NCI-H2171 treated with DMSO at 0.1 percent for 48 hours (cell line): ENCODE measurements at places on chromosomes 5 and 9.
A peak's percentile ranks its signal among the peaks of the same experiment; 100 is the strongest.

GRCh38 chr5:142922223-142922952 is 152.2 kb downstream of the ARHGAP26 start:
- peak; percentile 62 for DNase-seq

DNA sequence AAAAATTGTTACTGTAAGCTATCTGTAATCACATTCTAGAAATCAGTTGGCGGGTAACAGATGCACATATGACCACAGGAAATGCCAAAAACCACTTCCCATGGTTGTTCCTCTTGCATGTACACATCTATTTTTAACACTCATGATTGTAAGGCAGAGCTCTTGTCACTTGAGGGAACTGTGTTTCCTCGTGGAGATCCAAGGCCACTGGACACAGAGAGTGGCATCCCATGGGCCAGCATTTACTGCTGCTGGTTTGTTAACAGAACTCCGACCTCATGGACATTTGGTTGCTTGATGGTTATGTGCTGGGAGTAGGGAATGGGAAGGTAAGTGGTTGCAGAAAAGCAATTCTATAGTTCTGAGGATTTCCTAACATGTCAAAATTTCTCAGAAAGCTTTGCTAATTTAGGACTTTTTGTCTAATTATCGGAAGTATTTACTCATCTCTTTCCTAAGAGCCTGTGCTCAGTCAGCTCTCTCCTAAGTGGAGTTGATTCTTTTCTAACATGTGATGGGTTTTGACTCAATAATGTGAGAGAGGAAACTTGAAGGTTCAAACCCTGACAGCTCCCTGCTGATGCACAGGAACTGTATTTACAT is 202.0 kb upstream of the NR3C1 start:
- no peak for DNase-seq

GRCh38 chr5:65262096-65262495 is 219.6 kb downstream of the ADAMTS6 start:
- no peak for DNase-seq

DNA sequence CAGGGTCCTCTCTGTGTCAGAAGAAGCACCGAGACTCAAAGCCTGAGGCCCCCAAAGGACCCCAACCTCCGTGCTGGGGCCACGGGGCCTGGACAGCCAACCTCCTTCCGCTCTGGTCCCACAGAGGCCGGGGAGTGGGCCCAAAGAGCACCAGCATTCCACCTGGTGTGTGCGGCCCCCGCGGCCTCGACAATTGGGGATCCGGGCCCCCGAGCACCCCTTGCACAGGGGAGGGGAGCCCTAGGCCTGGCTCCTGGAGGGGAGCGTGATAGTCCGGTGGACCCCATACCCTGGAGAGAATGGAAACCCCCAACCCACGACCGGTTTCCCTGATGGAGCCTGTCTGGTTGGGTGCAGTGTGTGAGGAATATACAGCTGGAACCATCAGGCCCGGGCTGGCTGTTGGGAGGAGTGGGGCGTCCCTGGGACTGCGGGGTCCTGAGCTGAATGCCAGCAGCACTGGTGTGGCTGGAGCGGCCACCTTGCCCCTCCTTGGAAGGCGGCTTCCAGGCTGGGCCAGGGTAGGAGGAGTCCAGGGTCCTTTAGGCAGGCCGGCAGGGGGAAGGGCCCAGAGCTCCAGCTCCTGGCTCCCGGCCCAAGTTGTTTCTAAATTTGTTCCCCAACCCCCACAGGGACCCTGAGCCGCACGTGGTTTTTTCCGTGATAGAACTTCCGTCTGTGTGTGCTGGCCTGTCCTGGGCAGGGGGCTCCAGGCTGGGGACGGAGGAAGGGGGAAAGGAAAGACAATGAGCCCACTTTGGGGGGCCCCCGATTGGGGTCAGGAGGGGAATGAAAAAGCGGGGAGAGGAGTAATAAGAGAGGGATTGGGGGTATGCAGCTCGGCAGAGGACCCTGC is 825 bp upstream of the TOR4A start:
- peak; percentile 70 for DNase-seq

- no peak for DNase-seq
Observed at GRCh38 chr9:128138001-128138400, 10.5 kb upstream of the PTGES2 start.

DNA sequence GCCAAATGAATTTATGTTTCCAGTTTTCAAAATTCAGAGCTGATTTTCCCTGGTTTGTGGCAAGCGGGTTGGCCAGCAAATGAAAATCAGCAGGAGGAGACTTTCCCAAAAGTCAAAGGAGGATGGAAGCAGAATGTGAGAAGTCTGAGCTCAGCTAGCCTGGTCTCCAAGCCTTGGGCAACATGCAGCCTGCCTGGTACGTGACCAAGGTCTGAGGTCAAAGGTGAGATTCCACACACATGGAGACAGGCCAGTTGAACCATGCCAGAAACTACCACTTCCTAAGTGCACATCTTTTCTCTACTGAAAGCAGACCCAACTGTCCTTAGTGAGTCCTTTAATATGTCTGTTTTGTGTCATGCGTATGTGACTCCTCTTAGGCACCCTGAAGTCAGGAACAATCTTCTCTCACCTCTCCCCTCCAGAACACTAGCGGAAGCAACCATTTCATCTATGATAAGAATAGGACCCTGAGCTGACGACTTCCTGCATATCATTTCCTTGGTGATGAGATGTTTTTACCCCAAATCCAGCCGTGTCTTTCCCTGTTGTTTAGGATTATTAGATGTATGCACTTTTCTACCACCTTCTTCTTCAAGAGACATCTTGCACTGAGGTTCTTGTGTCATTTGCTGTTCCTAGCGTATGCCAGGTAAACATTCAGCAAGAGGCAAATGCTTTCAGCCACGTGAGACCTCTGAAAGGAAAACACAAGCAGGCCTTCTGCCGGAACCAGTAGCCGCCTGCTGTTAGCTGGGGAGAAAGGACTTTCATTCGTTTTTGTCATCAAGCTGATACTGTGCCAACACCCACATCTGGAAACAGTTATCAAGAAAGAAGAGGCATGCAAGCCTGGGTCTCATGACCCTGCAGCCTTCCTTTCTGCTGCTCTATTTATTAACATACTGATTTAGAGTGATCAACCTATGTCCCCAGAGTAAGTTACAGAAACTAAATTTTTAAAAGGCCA is 9.7 kb upstream of the TGFBI start:
- DNase-seq, result no peak

- DNase-seq, result peak; percentile 79
Observed at GRCh38 chr9:131969469-131969989, 110.1 kb downstream of the MED27 start.

GRCh38 chr5:124806373-124807077 is 60.1 kb upstream of the ZNF608 start:
- DNase-seq, result peak; percentile 93

- no peak for DNase-seq
Observed at GRCh38 chr9:71303351-71303750, 181.9 kb upstream of the TRPM3 start.

DNA sequence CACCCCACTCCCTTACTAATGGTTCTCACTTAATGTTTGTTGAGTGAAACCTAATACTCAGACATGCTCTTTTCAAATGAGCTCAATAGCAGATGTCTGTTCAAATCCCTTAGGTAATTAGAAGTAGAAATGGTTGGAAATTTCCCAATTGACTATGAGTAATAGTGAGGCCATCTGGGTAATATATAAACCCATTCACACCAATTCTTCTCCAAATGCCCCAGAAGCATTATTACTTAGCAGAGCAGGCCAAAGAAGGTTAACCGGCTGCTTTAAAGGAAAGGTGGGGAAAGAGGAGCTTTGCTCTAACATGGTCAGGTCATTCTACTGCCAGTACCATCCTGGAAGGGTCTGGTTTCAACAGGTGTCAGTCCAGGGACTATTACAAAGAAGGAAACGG is 119.5 kb upstream of the MTAP start:
- DNase-seq, result no peak

DNA sequence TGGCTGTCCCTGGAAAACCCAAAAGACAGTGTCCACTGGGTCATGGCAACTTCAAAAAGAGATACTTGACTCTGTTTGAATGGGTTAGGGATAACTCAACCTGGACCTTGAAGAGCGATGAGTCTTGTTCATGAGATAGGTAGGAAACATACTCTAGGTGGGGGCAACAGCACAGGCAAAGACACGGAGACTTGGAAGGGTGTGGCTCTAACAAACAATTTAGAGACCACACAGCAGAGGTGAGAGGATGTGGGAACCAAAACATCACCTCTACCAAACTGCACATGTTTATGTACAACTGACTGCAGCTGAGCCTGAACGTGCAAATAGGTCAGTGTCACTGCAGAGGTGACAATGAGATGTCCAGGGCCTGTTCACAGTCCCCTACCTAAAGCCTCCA is 247.7 kb upstream of the ADRA1B start:
- DNase-seq, result no peak

DNA sequence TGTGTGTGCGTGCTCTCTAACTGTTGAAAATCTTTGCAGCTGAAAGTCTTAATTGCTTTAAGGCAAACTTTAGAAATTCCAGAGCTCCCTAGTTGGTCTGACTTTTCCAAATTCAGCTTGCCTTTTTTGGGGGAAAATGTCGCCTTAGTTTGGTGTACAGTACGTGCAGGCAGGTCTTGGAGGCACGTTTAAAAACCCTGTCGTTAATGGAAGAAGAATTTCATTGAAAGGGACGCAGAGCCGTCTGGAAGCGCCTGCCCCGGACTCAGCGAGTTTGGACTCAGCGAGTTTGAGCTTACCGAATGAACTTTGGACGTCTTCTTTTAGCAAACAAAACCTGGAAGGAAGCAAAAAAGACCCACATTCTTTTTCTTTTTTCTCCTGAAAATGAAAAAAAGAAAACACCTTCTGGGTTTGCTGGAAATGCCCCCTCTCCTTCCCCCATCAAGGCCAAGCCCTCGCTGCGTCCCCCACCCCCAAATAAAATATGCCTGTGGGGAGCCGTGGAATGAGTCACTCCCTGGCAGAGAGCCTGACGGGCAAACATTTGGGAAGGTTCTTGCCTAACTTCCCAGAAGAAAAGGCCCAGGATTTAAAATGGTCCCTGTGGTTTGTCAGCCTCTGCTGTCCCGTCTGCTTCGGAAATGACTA is 1.5 kb downstream of the NEK6 start:
- DNase-seq, result no peak

DNA sequence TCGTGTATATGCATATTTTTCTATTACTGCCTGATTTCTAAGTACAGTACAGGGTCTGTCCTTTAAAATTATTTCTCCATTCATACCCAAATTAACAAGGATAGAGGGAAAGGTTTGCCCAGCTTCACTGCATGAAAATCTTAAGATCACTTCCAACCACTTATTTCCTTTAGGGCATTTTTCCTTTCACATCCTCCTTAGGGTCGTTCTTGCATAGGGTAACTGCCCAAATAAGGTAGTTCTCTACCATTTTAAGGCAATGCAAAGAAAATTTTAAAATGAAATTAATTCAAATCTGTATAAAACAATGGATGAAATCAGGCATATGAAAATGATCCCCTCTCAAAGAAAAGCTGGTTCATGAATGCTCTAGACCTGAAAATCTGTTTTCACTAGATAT is 4.1 kb upstream of the CDC20B start:
- DNase-seq, result no peak

DNA sequence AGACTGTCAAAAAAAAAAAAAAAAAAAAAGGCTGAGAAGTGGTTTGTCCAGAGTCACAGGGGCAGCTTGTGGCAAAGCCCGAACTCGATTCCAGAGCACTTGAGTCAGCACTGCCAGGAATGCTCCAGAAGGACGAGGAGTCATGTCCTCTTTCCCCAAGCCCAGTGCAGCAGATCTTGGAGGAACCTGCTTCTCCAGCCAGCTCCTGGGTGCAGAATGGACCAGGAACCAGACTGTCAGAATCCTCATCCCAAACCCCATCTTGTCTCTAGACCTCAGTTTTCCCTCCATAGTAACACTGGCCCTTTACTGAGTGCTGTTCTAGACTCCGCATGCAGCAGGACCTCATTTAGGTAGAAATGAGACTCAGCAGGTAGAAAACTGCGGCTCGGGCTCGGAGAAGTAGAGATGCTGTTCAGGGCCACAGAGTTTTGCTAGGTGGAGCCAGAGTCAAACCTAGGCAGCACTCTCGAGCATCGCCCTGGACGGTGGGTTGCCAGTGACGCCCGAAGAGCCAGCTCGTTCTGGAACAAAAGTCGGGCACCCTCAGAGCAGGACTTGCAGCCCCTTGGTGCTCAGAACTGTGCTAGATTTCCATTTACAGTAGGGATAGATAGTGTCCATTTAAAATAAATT is 15.4 kb downstream of the CD74 start:
- DNase-seq, result no peak

- DNase-seq, result no peak
Observed at GRCh38 chr9:6383551-6384225, 29.3 kb upstream of the UHRF2 start.

DNA sequence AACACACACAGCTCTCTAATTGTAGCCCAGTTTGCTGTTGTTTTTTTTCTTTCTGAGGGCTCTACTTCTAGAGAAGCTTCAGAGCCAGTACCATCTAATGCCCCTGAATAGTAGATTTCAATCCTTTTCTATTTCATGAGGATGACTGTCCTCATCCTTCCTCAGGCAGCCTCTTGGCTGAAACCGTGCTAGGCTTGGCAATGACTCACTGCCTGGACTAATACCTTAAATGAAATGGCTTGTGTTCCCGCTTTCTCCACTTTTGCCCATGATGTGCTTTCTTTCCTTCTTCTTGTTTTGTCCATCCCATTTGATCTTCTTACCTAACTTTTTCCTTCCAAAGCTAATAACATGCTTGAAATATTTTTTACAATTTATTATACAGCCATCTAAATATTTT is 80.1 kb downstream of the ITGA1 start:
- DNase-seq, result no peak

DNA sequence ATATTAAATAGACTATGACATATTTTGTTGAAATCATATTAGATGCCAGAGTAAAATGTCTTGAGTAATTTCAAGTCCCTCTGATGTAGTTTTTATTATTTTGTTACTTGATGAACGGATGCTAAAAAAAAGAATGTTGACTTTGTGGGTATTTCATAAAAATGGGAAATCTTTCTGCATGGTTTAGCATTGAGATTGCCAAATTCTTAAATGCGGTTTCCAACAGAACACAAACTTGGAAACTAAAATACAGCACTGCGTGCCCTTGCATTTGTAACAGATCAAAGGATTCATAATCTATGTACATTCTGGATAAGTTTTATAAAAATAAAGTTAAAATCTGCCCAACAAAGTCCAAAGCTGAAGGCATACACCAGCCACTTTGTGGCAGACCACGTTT is 425.5 kb upstream of the DAB2 start:
- no peak for DNase-seq

DNA sequence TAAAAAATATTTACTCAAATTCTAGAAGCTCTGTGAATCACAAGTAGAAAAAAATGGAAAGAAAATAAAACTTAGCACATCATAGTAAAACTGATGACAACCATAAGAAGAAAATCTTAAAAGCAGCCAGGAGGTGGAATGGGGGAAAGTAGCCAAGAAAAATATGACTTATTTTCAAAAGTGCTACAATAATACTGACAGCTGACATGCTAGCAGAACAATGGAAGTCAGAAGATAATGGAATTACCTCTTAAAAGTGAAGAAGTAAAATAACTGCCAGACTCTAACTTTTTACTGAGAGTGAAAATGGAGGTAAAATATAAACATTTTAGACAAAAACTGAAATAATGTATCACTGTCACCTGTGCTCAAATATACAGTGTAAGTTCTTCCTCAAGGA is 532.2 kb upstream of the SGCD start:
- DNase-seq, result no peak

GRCh38 chr5:180599981-180600553 is 8.8 kb upstream of the SCGB3A1 start:
- DNase-seq, result no peak
